ENCODE measurements at places on chromosomes 2 and 18.
A peak's percentile ranks its signal among the peaks of the same experiment; 100 is the strongest.

DNA sequence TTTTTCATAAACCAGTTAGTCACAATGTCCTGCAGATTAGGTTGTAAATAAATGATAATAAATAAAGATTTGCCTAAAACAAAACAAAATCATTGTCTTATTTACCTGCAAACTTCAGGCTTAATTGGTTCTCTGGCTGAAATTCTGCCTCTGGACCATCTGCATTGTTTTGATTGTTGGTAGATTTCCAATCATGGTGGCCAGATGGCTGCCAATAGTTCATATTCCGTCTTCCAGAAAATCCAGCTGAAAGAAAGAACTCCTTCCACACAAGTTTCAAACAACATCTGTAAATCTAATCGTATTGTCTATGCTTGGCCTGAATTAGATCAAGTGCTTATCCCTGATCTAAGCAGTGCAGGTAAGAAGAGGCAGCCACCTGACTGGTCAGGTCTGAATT is 771.1 kb upstream of the ZEB2 start:
- H3K4me1 ChIP-seq, result no peaks in the 10 kb centered on the region
- H3K27me3 ChIP-seq, result no peaks in the 10 kb centered on the region

DNA sequence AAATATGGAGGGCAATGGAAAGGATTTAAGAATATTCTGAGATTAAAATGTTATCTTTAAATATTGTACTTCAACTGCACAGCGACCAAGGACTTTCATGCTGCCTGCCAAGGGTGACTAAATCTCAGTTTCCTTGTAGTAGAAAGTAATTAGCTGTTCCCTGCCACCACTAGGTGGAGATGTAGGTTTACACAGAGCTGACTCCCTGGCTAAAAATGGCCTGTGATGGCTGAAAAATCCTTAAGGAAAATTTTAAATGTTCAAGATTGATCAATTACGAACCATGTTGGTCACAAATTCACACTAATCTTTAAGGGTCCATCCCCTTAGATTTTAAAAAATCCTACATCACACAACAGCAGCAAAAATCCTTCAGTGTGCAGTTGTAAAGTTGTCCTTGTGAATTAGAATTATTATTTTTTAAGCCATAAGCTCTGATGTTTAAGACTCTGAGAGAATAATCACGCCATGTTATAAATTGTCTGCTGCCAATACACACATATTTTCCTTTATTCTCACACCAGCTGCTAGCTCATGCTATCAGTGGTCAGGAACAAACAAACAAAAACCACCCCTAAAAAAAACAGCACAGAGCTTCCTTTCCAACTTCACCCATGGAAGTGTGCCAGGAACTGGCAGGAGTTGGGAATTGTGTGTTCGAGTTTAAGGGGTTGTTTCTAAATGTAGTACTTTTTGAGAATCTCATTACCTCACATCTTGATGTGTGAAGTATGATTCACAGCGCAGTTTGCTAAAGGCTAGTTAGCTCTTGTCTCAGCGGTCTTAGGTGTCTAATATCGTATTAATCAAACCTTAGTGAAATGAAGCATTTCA is 399.8 kb downstream of the TMEM182 start:
- H3K4me3 ChIP-seq, result no peak overlapping the region
- DNase-seq, result peak; percentile 57
- H3K4me1 ChIP-seq, result no peaks in the 10 kb centered on the region

DNA sequence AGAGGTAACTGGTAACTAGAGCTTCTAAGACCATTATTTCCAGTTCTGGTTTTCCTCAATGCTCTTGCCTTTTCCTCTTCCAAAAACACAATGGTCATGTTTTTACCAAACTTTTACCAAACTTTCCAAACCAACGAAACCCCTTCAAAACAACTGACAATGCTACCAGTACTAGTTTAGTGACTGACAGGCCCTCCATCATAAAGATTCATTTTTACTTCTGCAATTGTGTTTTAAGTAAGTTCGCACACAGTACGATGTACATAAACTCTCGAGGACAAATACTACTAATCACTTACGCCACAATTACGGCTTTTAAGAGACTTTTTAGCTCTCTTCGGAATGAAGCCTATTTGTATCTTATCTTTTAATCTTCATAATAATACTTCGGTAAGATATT is 900 bp downstream of the C18orf32 start:
- H3K36me3 ChIP-seq, result peaks cover 12% of the 10 kb centered on the region
- peaks cover 9% of the 10 kb centered on the region for H3K4me1 ChIP-seq
- H3K4me3 ChIP-seq, result peak overlapping the region; percentile 75
- no peak for DNase-seq

GRCh38 chr2:188450732-188451483 is 159.2 kb downstream of the GULP1 start:
- no peaks in the 10 kb centered on the region for H3K36me3 ChIP-seq
- peak; percentile 54 for DNase-seq
- H3K27me3 ChIP-seq, result no peaks in the 10 kb centered on the region
- peaks cover 5% of the 10 kb centered on the region for H3K4me1 ChIP-seq
- no peak overlapping the region for H3K27ac ChIP-seq

DNA sequence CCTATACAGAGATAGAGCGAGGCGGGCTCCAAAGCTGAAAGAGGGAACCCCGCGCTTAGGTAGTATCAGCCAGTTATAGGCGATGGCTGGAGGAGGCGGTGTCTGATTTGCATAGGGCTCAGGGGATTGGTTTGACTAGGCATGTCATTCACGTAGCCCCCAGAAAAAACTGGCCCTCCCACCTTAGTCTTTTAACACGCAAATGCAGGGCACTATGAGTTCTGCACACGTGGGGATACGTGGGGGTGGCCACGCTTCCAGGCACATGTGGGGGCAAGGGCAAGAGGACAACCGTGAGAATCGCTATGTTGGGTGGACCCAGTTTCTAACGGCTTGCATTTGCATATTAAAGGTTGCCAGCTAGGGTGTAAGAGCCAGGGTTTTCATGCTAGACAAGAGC is 56.7 kb upstream of the MSTN start:
- no peaks in the 10 kb centered on the region for H3K36me3 ChIP-seq
- no peaks in the 10 kb centered on the region for H3K27me3 ChIP-seq
- DNase-seq, result peak; percentile 25
- H3K4me3 ChIP-seq, result no peak overlapping the region

- peak; percentile 40 for DNase-seq
- H3K4me3 ChIP-seq, result no peak overlapping the region
- no peaks in the 10 kb centered on the region for H3K27me3 ChIP-seq
Measured at GRCh38 chr2:49241991-49242390, 87.7 kb upstream of the FSHR start.
